ENCODE measurements at places on chromosomes 16 and 17. TPM values are rescaled to one million over a fixed set of nuclear protein-coding genes. Genes with fewer than 3 reads are reported as not detected.
A peak's percentile ranks its signal among the peaks of the same experiment; 100 is the strongest.

DNA sequence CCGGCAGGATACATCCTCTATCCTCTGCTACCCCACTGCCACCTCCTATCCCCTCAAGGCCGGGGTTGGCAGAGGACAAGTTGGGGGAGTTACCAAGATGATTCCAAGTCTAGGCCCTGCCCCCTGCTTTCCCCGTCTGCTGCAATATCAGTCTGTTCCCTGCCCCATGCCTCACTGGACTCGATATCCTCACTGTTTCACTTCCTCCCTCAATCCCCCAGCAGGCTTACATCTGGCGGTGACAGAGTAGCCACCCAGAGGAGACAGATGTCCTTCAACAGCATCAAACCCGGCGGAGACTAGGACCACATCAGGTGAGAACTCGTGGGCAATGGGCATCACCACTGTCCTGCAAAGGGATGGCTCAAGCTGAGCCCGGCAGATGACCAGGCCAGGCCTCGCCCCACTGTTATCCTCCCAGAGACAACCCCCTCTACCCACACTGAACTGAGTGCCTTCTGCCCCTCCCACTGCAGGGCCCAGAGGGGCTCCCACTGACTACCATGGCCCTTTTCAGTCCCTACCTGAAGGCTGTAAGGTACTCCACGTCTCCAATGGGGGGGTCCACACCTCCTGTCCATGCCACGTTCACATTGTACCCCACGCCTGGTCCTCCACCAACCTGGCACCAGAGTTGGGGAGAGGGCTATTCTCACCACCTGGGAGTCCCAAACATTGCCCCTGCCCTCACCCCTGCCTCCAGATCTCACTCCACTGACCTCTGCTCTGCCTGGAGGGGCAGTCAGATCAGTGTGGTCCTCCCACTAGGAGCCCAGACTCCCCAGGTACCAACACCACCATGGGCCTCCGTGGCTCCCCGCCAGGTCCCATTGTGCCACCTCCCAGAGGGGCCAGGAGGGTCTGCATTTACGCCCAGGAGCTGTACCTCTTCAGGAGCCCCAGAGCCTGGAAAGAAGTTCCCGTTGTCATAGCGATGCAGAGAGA lies 9.6 kb downstream of the G6PC3 start:
- H3K4me3 ChIP-seq: no peak overlapping the region
- no peak overlapping the region for H3K27ac ChIP-seq
- DNase-seq: no peak
- H3K4me1 ChIP-seq: no peaks in the 10 kb centered on the region
- no peaks in the 10 kb centered on the region for H3K27me3 ChIP-seq

GRCh38 chr17:77374170-77374936 lies 233.6 kb downstream of the SEC14L1 start:
- H3K36me3 ChIP-seq: no peaks in the 10 kb centered on the region
- H3K27ac ChIP-seq: no peak overlapping the region
- no peaks in the 10 kb centered on the region for H3K4me1 ChIP-seq
- no peak for DNase-seq
- no peak overlapping the region for H3K4me3 ChIP-seq
- H3K27me3 ChIP-seq: no peaks in the 10 kb centered on the region

DNA sequence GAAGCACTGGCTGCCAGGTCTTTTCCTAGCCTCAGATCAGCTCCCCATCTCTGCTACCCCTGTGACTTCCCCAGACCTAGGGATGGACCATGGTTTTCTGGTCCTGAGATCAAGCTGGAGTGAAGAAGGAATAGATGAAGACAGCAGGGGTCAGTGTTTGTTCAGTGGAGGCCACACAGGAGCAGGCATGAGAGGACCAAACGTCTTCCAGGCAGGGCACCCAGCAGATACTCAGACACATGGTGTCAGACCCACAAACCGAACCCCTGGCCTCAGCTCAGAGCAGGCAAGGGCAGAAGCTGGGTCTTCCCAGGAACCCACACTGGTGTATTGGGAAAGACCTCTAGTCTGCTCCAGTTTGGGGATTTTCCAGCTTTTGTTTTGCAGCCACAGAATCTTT lies 189.7 kb downstream of the IRX5 start:
- H3K4me3 ChIP-seq: no peak overlapping the region
- no peaks in the 10 kb centered on the region for H3K36me3 ChIP-seq
- no peak overlapping the region for H3K27ac ChIP-seq
- H3K27me3 ChIP-seq: no peaks in the 10 kb centered on the region

The PRSS22 gene
- total RNA-seq: 98.2 TPM

GRCh38 chr16:2520784-2521531 lies 787 bp downstream of the AMDHD2 start:
- DNase-seq: peak; percentile 34
- peaks cover 26% of the 10 kb centered on the region for H3K4me1 ChIP-seq
- H3K36me3 ChIP-seq: no peaks in the 10 kb centered on the region
- H3K27ac ChIP-seq: no peak overlapping the region
- peak overlapping the region; percentile 58 for H3K4me3 ChIP-seq

- H3K4me3 ChIP-seq: peak overlapping the region; percentile 61
- H3K4me1 ChIP-seq: peaks cover 20% of the 10 kb centered on the region
- no peak for DNase-seq
- H3K27ac ChIP-seq: peak overlapping the region; percentile 36
- H3K27me3 ChIP-seq: no peaks in the 10 kb centered on the region
Measured at GRCh38 chr17:42535155-42536047, 640 bp upstream of the NAGLU start.

The BCL6B gene
- total RNA-seq: 0.48 TPM

GRCh38 chr16:74083541-74083940 lies 213.1 kb upstream of the PSMD7 start:
- DNase-seq: no peak
- H3K4me3 ChIP-seq: no peak overlapping the region
- no peaks in the 10 kb centered on the region for H3K4me1 ChIP-seq
- H3K27ac ChIP-seq: no peak overlapping the region
- H3K36me3 ChIP-seq: no peaks in the 10 kb centered on the region
- peaks cover 16% of the 10 kb centered on the region for H3K27me3 ChIP-seq

DNA sequence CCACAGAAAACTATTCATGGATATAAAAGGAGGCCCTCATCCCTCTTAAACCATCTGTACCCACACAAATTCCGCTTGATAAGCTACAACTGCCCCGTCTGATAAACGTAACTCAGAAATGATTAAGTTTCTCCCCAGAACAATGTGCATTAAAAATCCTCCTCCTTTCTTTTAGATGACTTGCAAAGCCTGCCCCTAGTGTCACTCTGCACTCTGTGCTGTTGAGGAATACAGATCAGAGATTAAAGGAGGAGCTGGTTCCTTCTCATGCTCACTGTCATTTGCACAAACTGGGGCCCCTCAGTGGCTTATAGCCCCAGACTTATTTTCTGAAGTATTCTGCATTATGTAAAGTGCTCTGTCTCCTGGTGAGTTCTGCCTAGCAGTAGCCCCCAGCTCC lies 33.3 kb downstream of the CDRT15 start:
- 0 out of 2 replicates have a peak, but pooled peaks cover 10% of the 10 kb centered on the region for H3K4me1 ChIP-seq
- H3K27ac ChIP-seq: no peak overlapping the region
- H3K27me3 ChIP-seq: no peaks in the 10 kb centered on the region
- no peaks in the 10 kb centered on the region for H3K36me3 ChIP-seq

GRCh38 chr17:15971882-15972281 lies 27.0 kb downstream of the ADORA2B start:
- H3K27ac ChIP-seq: peak overlapping the region; percentile 34
- no peaks in the 10 kb centered on the region for H3K27me3 ChIP-seq
- DNase-seq: peak; percentile 57

The THOC6 gene
- total RNA-seq: 109 TPM

GRCh38 chr17:48442819-48443218 lies 12.8 kb upstream of the SKAP1 start:
- H3K36me3 ChIP-seq: no peaks in the 10 kb centered on the region
- no peak overlapping the region for H3K4me3 ChIP-seq
- no peak overlapping the region for H3K27ac ChIP-seq
- H3K4me1 ChIP-seq: no peaks in the 10 kb centered on the region

GRCh38 chr17:9878786-9879525 lies 26.1 kb downstream of the RCVRN start:
- H3K36me3 ChIP-seq: no peaks in the 10 kb centered on the region
- DNase-seq: peak; percentile 61
- H3K27me3 ChIP-seq: no peaks in the 10 kb centered on the region
- H3K27ac ChIP-seq: peak overlapping the region; percentile 34
- H3K4me1 ChIP-seq: peaks cover 54% of the 10 kb centered on the region
- H3K4me3 ChIP-seq: no peak overlapping the region

The ACSF2 gene
- total RNA-seq: 154 TPM

The ICAM2 gene
- 9.2 TPM for total RNA-seq

The G6PC1 gene
- not detected for total RNA-seq

- H3K27ac ChIP-seq: no peak overlapping the region
- no peak for DNase-seq
- no peaks in the 10 kb centered on the region for H3K4me1 ChIP-seq
- H3K4me3 ChIP-seq: no peak overlapping the region
- H3K27me3 ChIP-seq: no peaks in the 10 kb centered on the region
Measured at GRCh38 chr16:84087001-84087400, 29.7 kb downstream of the MBTPS1 start.
